ENCODE measurements at places on chromosomes 2 and 18. TPM values are rescaled to one million over a fixed set of nuclear protein-coding genes. Genes with fewer than 3 reads are reported as not detected.

Gene GPBAR1
- 1.9 TPM for total RNA-seq

Gene CYTIP
- total RNA-seq = 4.8 TPM

DNA sequence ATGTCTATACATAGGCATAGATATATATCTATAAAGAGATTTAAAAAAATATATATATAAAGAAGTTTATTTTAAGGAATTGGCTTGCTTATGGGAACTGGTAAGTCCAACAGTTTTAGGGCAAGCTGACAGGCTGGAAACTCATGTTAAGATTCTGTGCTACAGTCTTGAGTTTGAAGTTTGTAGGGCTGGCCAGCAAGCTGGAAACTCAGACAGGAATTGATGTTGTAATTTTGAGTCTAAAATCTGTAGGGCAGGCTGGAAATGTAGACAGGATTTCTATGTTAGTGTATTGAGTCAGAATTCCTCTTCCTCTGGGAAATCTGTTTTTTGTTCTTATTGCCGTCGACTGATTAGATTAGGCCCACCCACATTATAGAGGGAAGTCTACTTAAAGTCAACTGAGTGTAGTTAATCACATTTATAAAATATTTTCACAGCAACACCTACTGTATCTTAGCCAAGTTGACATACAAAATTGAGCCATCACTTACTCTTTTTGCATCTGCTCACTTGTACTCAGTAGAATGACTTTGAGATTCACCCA is 60.8 kb downstream of the PHLPP1 start:
- no peak for DNase-seq
- H3K27ac ChIP-seq = no peak overlapping the region
- no peaks in the 10 kb centered on the region for H3K27me3 ChIP-seq
- H3K4me1 ChIP-seq = no peaks in the 10 kb centered on the region
- no peak overlapping the region for H3K4me3 ChIP-seq
- H3K36me3 ChIP-seq = no peaks in the 10 kb centered on the region

DNA sequence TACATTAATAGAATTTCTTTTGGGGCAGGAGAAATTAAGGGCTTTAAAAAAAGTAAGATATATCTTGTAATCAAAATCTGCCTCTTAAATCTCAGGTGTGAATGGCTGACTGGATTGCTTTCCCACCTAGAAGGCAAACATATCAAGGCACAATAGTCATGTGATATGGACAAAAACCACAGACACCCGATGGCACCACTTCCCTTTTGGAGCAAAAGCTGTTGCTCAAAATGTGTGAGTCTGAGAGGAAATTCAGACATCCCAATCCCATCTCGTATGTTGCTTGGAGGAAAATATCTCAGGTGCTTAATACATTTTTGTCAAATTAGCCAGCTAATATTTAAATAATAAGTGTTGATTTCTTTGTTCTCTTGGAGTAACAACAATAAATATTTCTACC is 120.7 kb downstream of the KCNF1 start:
- peak; percentile 28 for DNase-seq
- no peaks in the 10 kb centered on the region for H3K27me3 ChIP-seq

GRCh38 chr2:114661971-114662939 is 219.8 kb downstream of the DPP10 start:
- peak overlapping the region; percentile 36 for H3K4me3 ChIP-seq
- no peaks in the 10 kb centered on the region for H3K36me3 ChIP-seq
- H3K4me1 ChIP-seq = peaks cover 8% of the 10 kb centered on the region
- no peaks in the 10 kb centered on the region for H3K27me3 ChIP-seq
- H3K27ac ChIP-seq = no peak overlapping the region

DNA sequence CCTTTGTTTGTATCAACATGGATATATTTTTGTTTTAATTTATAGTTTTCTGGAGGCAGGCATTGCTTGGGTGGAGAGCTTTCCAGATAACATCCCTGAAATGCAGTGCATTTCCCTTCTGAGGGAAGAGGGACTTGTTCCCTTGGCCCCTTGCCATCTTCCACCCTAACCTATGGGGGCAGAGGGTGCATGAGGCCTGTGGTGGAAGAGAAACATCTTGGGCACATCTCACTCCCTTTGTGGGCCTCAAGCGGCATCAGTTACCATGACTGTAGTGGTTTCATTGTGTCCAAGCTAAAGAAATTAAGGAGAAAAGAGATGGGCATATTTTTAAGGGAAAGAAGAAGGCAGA is 5.3 kb upstream of the RPL37A start:
- no peak overlapping the region for H3K4me3 ChIP-seq
- H3K27ac ChIP-seq = no peak overlapping the region
- H3K36me3 ChIP-seq = no peaks in the 10 kb centered on the region
- no peak for DNase-seq

Gene FAP
- 5.7 TPM for total RNA-seq

Gene SCN3A
- total RNA-seq = 1.0 TPM

GRCh38 chr2:157903626-157904025 is 27.5 kb upstream of the ACVR1 start:
- peaks cover 8% of the 10 kb centered on the region for H3K4me1 ChIP-seq
- peak overlapping the region; percentile 10 for H3K27ac ChIP-seq
- no peak for DNase-seq
- no peak overlapping the region for H3K4me3 ChIP-seq

DNA sequence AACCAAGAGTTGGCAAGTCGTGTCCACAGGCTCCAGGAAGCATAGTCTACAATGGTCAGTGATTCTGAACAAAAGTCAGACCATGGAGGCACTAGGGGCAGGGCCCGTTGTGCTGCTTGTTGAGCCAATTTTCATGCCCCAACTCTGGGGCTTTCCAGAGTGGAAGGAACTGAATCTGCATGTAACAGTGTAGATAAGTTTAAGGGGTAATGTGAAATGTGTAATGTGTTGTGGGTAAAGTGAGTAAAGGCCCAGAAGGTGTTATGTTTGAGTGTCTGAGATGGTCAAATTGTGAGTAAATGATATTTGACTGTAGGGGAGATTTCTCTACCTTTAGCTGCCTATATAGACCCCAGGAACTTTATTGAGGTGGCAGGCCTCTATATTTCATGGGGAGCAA is 1336.5 kb upstream of the SLC39A10 start:
- H3K27me3 ChIP-seq = no peaks in the 10 kb centered on the region
- no peak for DNase-seq
- H3K36me3 ChIP-seq = no peaks in the 10 kb centered on the region
- H3K4me1 ChIP-seq = no peaks in the 10 kb centered on the region
- no peak overlapping the region for H3K27ac ChIP-seq

GRCh38 chr2:30927465-30928075 is 120.3 kb upstream of the CAPN13 start:
- no peak overlapping the region for H3K4me3 ChIP-seq
- DNase-seq = no peak
- H3K27me3 ChIP-seq = no peaks in the 10 kb centered on the region
- no peak overlapping the region for H3K27ac ChIP-seq

Gene ASAP2
- total RNA-seq = 13.2 TPM

DNA sequence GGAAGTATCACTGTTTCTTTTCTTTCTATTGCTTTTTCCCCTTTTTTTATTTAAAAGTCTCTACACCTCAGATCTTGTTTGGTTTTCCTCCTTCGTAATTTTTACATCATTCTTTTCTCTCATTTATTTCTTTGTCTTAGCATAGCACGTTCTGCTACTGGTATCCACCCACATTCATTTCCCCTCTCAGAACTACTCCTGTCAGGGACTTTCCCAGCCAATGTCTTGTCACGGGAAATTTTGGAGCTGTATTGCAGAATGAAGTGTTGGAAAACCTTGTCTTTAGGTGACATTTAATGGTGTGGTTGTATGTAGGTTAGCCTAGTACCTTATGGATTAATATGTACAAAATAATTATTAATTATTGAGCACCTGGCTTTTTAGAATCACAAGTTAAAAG is 34.0 kb downstream of the TTLL4 start:
- peaks cover 37% of the 10 kb centered on the region for H3K36me3 ChIP-seq
- no peak overlapping the region for H3K4me3 ChIP-seq
- H3K27me3 ChIP-seq = no peaks in the 10 kb centered on the region
- DNase-seq = peak; percentile 11
- peaks cover 19% of the 10 kb centered on the region for H3K4me1 ChIP-seq

GRCh38 chr2:51329512-51329911 is 297.6 kb upstream of the NRXN1 start:
- no peak overlapping the region for H3K4me3 ChIP-seq
- DNase-seq = no peak
- H3K4me1 ChIP-seq = no peaks in the 10 kb centered on the region
- H3K27me3 ChIP-seq = no peaks in the 10 kb centered on the region
- no peak overlapping the region for H3K27ac ChIP-seq

Gene DGUOK
- 33.7 TPM for total RNA-seq

DNA sequence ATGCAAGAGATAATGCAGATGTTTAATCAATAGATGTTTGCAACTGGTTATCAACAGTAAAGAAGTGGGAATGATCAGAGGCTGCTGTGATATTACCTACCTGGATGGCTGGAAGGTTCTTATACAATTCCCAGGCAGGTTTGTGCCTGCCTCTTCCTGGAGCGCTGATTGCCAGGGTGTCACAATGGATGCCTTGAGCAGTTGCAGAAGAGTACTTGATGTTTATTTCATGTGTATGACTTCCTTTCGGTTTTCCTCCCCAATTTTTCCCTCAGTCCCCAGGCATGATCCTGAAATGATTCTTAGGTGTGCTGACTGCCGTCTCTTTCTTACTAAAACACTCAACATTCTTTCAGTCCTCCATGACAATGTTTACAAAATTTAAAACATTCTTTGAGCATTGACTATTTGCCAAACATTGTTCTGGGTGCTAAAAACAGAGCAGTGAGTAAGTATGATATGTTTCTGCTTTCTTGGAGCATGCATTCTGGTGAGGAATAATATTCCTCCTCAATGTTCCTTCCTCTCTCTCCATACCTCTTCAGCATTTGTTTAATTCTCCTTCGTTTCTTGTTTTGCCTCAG is 416.6 kb upstream of the TRIB2 start:
- H3K36me3 ChIP-seq = no peaks in the 10 kb centered on the region
- H3K4me3 ChIP-seq = no peak overlapping the region
- no peak for DNase-seq
- no peak overlapping the region for H3K27ac ChIP-seq
- H3K4me1 ChIP-seq = no peaks in the 10 kb centered on the region

GRCh38 chr2:100262555-100263320 is 59.6 kb downstream of the LONRF2 start:
- H3K36me3 ChIP-seq = no peaks in the 10 kb centered on the region
- no peak overlapping the region for H3K27ac ChIP-seq
- H3K4me1 ChIP-seq = no peaks in the 10 kb centered on the region
- no peak overlapping the region for H3K4me3 ChIP-seq

DNA sequence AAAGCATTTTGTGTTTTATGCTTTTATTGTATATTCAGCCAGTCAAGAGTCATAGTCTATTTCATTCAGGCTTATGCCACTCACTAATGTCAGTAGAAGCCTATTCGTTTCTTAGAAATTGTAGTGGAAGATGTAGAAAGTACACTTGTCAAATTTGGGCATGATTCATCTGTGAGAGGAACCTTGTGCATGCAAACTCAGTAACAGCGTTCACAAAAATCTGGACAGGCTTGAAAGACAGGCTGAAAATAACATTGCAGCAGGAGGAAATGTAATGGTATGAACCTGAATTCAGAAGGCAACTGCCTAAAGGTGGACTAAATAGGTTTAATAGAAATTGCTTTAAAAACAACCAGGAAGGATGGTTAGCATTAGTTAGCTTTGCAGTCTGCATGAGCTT is 213.5 kb downstream of the CMPK2 start:
- no peak for DNase-seq
- no peaks in the 10 kb centered on the region for H3K4me1 ChIP-seq
- H3K4me3 ChIP-seq = no peak overlapping the region
- H3K27me3 ChIP-seq = no peaks in the 10 kb centered on the region
- no peak overlapping the region for H3K27ac ChIP-seq
- H3K36me3 ChIP-seq = no peaks in the 10 kb centered on the region

Gene SERPINB4
- total RNA-seq = not detected

Gene SCYGR4
- not detected for total RNA-seq

Gene VWC2L
- total RNA-seq = not detected

Gene TXNDC2
- total RNA-seq = not detected

Gene ACMSD
- total RNA-seq = not detected

DNA sequence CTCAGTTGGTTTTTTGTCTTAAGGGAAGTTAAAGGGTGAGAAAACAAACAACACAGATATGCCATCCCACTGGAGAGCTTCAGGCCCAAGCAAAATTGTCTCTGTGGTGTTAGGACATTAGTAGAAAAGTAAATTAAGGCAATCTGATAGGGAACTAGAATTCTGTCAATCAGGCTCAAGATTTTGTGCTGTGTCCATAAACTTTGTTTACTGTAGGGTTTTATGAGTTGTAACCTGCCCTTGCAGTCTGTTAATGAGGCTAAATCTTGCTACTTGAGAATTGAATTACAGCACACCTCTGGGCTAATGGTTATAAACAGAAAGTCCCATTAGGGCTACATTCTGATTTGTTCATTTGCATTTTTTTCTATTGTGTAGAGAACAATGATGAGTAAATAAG is 78.0 kb upstream of the OTX1 start:
- no peak overlapping the region for H3K4me3 ChIP-seq
- peaks cover 5% of the 10 kb centered on the region for H3K36me3 ChIP-seq
- H3K4me1 ChIP-seq = no peaks in the 10 kb centered on the region
- DNase-seq = no peak

Gene RMDN2
- 5.0 TPM for total RNA-seq

- H3K27ac ChIP-seq = no peak overlapping the region
- H3K27me3 ChIP-seq = no peaks in the 10 kb centered on the region
- DNase-seq = no peak
- H3K4me1 ChIP-seq = no peaks in the 10 kb centered on the region
- H3K4me3 ChIP-seq = no peak overlapping the region
Observed at GRCh38 chr2:175709248-175709647, 292.8 kb downstream of the LNPK start.

GRCh38 chr2:197181491-197181890 is 129.1 kb downstream of the ANKRD44 start:
- H3K27me3 ChIP-seq = no peaks in the 10 kb centered on the region
- H3K36me3 ChIP-seq = no peaks in the 10 kb centered on the region
- peaks cover 21% of the 10 kb centered on the region for H3K4me1 ChIP-seq
- no peak overlapping the region for H3K4me3 ChIP-seq
- H3K27ac ChIP-seq = no peak overlapping the region

DNA sequence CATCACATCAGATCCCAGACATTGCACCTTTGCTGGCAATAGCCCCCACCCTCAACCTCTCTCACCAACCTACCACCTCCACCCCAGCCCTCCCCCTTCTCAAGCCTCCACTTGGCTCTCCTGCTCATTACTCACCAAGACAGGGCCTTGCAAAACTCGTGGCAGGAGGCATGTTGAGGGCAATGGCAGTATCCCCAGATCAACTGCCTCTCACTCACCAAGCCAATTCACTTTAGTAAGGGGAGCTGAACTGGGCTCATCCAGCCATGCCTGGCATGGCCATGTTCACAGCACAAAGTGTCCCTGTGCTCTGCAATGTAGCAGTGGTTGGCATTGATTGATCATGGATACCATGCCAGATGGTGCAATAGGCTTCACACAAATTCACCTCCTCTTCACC is 46.3 kb upstream of the TEX51 start:
- H3K27me3 ChIP-seq = no peaks in the 10 kb centered on the region
- H3K36me3 ChIP-seq = no peaks in the 10 kb centered on the region
- no peaks in the 10 kb centered on the region for H3K4me1 ChIP-seq
- no peak overlapping the region for H3K4me3 ChIP-seq
- no peak overlapping the region for H3K27ac ChIP-seq

GRCh38 chr2:102664471-102664909 is 45.1 kb downstream of the SLC9A2 start:
- DNase-seq = no peak
- H3K36me3 ChIP-seq = no peaks in the 10 kb centered on the region
- no peaks in the 10 kb centered on the region for H3K4me1 ChIP-seq
- no peak overlapping the region for H3K27ac ChIP-seq
- no peak overlapping the region for H3K4me3 ChIP-seq
- no peaks in the 10 kb centered on the region for H3K27me3 ChIP-seq

GRCh38 chr2:85790499-85791188 is 36.9 kb downstream of the ATOH8 start:
- H3K4me3 ChIP-seq = no peak overlapping the region
- peaks cover 69% of the 10 kb centered on the region for H3K4me1 ChIP-seq
- no peak for DNase-seq
- H3K36me3 ChIP-seq = peaks cover 29% of the 10 kb centered on the region

Gene TBR1
- not detected for total RNA-seq

All from right atrium auricular region (tissue), 2 donors.